ENCODE measurements at places on chromosomes 5 and 9. TPM values are rescaled to one million over a fixed set of nuclear protein-coding genes. Genes with fewer than 3 reads are reported as not detected.

Gene TEX10
- total RNA-seq: 37.7 TPM

Gene DIPK1B
- total RNA-seq: not detected

Gene SLC22A5
- total RNA-seq: 3.5 TPM

Gene ZNF883
- total RNA-seq: 0.22 TPM

Gene DEPDC1B
- 14.8 TPM for total RNA-seq

Gene PAEP
- not detected for total RNA-seq

Gene OR1K1
- total RNA-seq: not detected

Gene VAV2
- total RNA-seq: 6.7 TPM

Gene KCNIP1
- not detected for total RNA-seq

DNA sequence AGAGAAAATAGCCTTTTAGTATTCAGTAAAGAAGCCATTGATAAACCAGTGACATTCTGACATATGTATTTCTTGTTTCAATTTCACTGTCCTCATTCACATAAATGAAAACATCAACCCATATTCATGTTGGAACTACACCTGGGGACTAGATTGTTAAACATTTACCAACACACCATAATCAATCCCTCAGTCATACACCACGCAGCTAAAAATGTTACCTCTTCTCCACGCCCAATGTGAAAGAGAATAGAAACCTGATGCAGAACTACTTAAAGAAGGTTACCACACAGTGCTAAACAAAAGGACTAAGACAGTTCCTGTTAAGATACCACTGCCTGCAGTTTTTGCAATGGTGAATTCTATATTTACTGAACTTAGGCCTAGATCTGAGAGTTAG is 518.9 kb downstream of the PRELID2 start:
- no peak for DNase-seq

DNA sequence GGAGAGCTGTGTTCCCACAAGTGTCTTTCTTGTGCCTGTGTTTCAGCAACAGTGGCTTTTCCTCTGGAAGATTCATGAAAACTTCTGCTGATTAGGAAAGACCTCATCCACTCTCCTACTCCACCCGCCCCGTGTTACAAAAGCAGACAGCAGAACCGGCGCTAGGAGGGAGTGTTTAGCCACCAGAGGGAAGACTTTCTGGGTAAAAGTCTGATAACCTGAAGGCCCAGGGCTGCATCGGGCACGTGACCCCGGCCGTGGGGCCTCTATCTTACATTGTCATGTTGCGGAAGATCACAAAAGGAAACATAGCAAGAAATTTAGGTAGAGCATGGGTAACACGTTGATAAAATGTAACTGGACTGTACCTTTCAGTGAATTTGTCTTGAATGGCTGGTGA is 32.0 kb upstream of the DMRT2 start:
- no peak for DNase-seq

DNA sequence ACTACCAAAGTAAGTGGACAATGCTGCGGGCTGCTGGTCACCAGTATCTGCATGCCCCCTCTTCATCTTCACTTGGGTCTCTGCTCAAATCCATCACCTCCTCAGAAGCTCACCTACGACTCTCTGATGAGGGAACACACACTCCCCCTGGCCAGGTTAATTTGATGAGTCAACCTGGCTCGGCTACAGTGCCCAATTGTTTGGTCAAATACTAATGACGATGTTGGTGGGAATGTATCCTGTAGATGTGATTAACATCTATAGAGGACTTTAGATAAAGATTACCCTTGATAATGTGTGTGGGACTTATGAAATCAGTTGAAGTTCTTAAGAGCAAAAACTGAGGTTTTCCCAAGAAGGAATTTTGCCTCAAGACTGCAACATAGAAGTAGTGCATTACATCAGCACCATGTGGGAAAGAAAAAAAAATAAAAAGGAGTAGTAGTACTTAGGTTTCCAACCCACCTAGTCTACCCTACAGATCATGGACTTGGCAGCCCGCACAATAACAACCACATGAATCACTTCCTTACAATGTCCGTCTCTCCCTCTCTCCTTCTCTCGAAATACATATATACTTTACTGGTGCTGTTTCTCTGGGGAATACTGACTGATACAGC is 467.3 kb downstream of the DNAH5 start:
- DNase-seq: no peak

GRCh38 chr9:111056538-111056937 is 18.3 kb upstream of the LPAR1 start:
- no peak for DNase-seq

GRCh38 chr5:135883441-135883840 is 12.2 kb downstream of the IL9 start:
- DNase-seq: no peak

DNA sequence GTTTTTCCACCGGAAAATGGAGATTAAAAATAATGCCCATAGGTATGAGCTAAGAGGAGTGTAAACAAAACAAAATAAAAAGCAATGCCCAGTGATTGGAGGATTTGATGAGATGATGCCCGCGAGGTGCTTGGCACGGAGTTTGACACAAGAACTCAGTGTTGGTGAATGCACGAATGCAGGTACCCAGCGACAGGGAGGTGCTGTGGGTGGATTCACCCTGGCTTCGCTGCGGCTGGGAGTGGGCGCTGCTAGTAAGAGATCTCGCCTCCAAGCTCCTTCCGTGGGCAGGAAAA is 526 bp upstream of the STXBP1 start:
- DNase-seq: no peak

DNA sequence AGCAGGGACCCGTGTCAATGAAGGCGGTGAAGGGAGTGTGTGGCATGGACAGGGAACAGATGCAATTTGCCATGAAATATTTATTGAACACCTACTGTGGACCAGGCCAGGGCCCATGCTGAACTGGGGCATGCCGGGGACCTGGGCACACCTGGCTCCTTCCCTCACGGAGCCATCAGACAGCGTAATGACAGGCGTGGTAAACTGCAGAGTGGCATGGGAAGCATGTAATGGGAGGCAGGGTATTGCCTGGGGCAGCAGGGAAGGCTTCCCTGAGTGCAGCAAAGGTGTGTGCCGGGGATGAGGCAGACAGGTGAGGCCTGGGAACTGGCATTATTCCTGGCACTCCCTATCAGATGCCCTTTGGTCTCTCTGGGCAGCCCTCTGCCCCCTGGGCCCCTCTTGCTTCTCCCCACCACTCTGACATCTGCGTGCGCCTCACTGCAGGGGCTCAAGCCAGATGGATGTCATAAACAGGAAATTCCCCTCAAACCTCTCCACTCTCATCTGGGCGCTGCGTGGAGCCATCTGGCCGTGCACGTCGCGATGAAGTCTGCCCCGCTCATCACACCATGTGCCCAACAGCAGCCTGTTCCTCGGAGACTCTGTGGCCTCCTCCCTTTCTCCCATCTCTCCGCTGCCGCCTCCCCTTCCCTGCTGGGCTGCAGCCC is 67.6 kb downstream of the HMCN2 start:
- DNase-seq: no peak

DNA sequence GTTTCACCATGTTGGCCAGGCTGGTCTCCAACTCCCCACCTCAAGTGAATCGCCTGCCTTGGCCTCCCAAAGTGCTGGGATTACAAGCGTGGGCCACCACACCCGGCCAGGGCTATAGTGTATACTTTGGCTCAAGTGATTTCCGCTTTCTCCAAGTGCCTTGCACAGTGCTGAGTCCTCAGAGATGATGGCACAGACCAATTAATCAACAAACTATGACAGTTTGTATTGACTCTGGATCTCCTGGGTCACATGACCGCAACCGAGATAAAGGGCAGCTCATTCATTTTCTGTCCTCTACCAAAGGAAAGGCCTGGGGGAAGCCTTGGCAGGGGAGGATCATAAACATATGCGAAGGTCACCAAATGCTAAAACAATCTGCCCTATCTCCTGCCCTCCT is 11.4 kb upstream of the LARP1 start:
- DNase-seq: no peak

DNA sequence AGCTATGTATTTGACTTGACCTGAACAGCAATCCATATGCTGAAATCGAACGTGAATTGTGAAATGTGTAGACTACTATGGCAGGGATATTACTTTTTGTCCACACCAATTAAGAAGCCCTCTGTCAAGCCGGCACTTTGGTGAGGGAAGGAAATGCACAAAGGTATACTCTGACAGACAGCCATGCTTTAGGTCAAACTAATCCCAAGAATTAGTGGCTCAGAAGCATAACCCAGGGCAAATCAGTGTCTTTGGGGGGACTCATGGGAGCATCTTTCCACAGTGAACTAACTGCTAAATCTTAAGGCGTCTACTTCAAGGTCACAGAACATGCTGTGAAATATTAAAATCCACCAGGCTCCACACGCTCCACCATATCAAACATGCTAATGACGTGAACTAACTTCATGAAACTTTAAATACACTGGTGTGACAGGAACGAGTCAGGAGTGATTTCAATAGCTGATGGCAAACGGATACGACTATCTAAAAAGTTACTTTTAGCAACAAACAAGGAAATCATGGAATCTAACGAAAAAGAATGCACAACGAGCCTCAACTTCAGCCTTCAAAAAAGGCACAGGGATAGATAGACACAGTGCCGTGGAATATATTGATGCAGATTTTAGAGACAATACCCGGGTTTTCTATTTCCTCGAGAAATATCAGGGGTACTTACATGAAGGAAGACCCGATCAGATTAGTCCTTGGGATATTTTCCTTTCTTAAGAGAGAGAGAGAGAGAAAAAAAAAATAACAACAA is 527 bp downstream of the MEF2C start:
- no peak for DNase-seq
